Left lung (tissue), 14 donors: ENCODE measurements at places on chromosomes 1 and 21. TPM values are rescaled to one million over a fixed set of nuclear protein-coding genes. Genes with fewer than 3 reads are reported as not detected.

LRRC3 gene
- 5.7 TPM for total RNA-seq

GRCh38 chr1:221192055-221192454 lies 312.8 kb downstream of the HLX start:
- DNase-seq: no peak
- H3K36me3 ChIP-seq: no peaks in the 10 kb centered on the region
- H3K4me3 ChIP-seq: no peak overlapping the region
- H3K27me3 ChIP-seq: no peaks in the 10 kb centered on the region
- H3K27ac ChIP-seq: no peak overlapping the region

- H3K36me3 ChIP-seq: no peaks in the 10 kb centered on the region
- DNase-seq: no peak
- no peak overlapping the region for H3K4me3 ChIP-seq
- no peaks in the 10 kb centered on the region for H3K4me1 ChIP-seq
- no peaks in the 10 kb centered on the region for H3K27me3 ChIP-seq
Measured at GRCh38 chr1:211231873-211232272, 27.3 kb upstream of the RCOR3 start.

GRCh38 chr1:239263801-239264200 lies 122.6 kb upstream of the CHRM3 start:
- H3K27me3 ChIP-seq: no peaks in the 10 kb centered on the region
- H3K4me3 ChIP-seq: no peak overlapping the region
- no peaks in the 10 kb centered on the region for H3K36me3 ChIP-seq
